Occipital lobe (tissue), 3 donors: ENCODE measurements at places on chromosomes 5 and 9. TPM values are rescaled to one million over a fixed set of nuclear protein-coding genes. Genes with fewer than 3 reads are reported as not detected.

FLT4 gene
- total RNA-seq = 2.3 TPM

C5orf52 gene
- not detected for total RNA-seq

ENHO gene
- total RNA-seq = 37.6 TPM

FAM153A gene
- total RNA-seq = 2.8 TPM

GRCh38 chr5:51382521-51383130 lies 622 bp upstream of the ISL1 start:
- DNase-seq = no peak

GRCh38 chr5:102222772-102223171 lies 73.3 kb downstream of the SLCO4C1 start:
- DNase-seq = no peak
